ENCODE measurements at places on chromosomes 5 and 9.

GRCh38 chr9:135060461-135061116 lies 26.9 kb upstream of the OLFM1 start:
- no peak for DNase-seq

- no peak for DNase-seq
These were observed 11.0 kb downstream of the TRIO start for GRCh38 chr5:14153932-14154731.

GRCh38 chr9:129822898-129823541 lies 916 bp downstream of the TOR1A start:
- DNase-seq = peak; percentile 40

DNA sequence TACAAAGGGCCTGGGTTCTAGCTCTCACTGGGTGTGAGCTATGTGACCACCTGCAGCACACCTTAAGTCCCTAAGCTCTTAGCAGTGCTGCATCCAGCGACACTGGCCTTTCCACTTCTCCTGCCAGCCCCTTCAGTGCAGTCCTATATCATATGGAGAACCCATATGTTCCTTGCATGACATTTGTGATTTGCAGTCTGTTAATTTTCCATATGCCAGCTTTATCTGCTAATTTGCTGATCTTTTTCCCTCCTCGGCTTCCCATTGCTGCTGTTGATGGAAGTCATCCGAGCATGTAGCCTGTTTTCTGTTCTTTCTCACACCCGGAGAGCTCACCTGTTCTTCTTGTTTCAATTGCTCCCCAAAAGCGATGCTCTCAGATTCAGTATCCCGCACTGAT lies 23.2 kb downstream of the PRDM6 start:
- no peak for DNase-seq

DNA sequence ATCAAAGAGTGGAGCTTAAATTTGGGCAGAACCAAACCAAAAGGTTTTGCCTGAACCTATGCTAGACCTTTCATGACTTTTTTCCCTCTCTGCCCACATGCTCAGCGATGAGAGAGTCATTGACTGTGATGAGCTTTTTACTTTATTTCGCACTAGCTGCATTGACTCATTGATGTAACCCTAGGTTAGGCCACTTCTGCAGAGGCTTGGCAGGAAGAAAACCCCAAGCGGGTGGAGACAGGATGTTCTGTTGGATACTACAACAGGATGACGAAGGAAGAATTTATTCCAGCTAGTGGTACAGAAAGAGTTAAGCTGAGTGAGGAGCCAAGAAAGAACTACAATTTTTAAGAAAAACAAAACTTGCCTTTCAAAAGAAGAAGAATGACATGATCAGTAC lies 18.4 kb downstream of the AGXT2 start:
- peak; percentile 3 for DNase-seq

DNA sequence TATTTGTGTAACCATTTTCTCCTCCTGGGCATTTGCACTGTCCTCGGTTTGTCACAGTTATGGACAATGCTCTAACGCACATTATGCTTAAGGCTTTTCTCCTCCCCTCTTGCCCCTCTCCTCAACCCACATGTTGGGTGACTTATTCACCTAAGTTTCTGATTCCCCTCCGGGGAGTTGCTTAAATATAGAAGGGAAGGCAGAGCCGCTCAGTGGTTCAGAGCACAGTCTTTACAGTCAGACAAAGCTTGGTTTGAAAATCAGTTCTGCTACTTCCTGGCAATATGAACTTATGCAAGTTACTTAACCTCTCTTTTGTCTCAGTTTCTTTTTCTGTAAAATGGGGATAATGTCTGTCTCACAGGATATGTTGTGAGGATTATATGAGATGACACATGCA lies 41.2 kb upstream of the SPRY4 start:
- DNase-seq = no peak

- no peak for DNase-seq
These were observed 54.0 kb upstream of the GRIN3A start for GRCh38 chr9:101792475-101792874.

DNA sequence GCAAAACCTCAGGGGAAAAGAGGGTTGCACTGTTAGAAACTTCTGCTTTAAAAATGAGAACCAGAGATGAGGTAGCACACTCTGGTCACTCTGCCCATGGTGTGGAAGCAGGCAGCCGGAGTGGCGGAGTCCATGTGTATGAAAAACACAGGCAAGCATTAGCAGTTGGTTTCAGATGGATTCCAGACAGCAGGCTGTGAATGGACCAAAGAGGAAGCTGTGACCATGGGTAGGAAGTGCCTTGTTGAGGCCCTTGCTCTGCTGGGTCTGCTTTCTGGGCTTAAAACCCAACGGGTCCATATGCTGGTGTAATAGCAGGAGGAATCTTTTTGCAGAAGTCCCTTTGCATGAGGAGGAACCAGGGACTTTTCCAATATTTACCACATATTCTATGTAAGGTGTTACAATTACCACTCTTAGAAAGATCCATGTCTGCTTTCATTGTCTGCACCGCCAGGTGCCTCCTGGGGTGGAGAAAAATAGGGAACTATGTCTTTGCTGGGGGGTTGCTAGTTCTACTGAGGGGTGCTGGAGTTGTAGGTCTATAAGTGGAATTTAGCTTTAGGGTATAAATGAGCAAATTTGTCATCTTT lies 77.0 kb downstream of the ANKRD55 start:
- DNase-seq = no peak

All from activated CD4-positive, alpha-beta T cell treated with anti-CD3 and anti-CD28 coated beads for 48 hours (primary cell).